ENCODE measurements at places on chromosomes 11 and 22.

- peak; percentile 57 for DNase-seq
These were observed 36.9 kb upstream of the PRR5 start for GRCh38 chr22:44665115-44665514.

GRCh38 chr11:134474070-134474860, 62.2 kb upstream of the B3GAT1 start:
- DNase-seq, result no peak

GRCh38 chr11:88501541-88501940, 164.0 kb upstream of the CTSC start:
- no peak for DNase-seq

GRCh38 chr11:123885570-123885969, at the start of gene TMEM225:
Gene TMEM225 (minus strand): TSS chr11:123885670. CDS start chr11:123885425, 245 bp downstream.
- DNase-seq, result no peak

DNA sequence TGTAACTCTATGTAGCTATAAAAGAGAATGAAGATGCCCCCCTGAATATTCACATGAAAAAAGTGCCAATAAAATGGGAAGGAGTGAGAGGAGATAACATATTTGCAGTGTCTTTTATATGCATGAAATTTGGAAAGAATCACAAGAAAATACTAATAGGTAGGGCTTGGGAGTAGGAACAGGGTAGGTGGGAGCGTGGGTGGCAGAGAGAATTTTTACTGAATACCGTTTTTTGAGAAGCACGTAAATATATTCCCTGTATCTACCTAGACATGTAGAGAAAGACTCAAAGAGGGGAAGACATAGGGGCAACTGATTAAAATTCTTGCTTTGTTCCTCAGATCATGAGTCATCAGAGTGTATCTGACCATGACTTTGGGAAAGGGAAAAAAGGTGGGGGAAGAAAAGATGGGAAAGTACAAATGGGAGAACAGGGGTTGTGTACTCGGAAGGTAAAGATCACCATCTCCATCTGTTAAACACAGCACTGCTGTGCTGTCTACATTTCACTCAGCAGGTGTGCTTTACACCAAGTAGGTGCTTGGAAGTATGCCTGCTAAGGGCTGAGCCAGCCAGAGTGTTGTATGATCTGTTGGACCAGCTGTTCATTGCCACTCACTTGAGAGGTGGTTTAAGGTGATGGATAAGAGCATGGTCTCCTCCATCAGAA, 16.0 kb downstream of the PRR5L start:
- no peak for DNase-seq

DNA sequence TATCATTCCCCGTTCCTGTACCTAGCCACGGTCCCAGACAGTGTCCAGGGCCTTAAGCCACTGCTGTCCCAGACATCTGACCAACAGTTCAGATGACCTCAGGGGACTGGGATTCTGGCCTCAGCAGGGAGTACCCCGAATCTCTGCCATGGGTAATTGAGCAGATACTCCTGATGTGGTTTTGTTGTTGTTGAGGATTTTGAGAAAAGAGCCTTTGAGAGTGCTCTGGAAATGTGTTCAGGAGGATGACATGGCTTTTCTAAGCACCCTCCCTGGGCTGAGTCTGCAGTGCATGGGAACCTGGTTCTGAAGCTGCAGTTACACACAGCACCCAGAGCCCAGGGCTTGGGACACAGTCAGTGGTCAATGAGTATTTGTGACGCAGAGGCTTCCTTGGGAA, 30.4 kb downstream of the ADAMTS15 start:
- no peak for DNase-seq

DNA sequence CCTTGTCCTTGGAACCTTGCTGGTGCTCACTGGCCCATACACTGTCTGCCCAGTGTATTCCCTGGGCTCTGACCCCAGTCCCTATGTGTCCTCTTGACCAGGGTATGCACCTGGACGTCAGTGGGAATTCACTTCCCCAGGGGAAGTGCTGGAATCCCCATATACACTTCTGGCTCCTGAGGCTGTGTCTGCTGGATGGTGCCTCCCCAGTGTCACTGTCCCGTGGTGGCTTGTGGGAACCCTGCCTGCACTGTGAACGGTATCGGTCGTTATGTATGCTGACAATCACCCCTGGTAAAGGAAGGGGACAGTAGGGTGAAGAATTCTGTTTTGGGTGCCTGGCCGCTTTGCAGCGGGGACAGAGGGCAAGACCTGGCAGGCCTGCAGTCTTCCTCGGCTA, 95.9 kb downstream of the RRM1 start:
- DNase-seq, result no peak

DNA sequence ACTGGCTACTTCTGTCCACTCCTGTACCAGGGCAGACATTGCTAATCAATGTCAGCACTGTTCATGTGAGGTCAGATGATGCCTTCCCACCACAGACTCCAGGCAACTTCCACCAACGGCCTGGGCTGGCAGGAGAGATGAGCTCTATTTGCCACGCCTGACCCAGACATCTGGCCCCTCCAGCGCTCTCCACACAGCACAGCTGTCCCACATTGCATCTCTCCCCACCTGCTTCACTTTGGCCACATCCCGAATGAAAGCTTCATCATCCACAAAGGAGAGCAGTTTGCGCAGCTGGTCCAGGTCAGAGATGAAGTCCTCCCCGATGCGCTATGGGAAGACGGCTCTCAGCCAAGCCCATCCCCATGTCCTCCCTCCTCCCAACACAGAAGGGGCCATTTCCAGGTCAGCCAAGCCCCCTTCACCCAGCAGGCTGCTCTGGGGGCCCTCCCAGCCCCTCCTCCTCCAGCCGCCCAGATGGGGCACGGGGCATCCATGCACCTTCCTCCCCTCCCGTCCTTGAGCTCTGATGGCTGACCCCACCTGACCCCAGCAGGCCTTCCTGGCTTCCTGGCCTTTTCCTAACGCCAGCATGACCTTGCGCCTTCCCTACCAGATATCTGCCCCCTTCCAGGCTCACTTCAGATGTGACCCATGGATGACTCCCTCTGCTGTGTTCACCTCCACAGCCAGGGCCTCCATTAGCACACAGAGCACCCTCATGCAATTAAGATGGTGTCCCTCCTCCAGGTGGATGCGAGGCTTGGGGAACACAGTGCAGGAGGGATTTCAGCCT, 7.4 kb downstream of the PYGM start:
- DNase-seq, result no peak

GRCh38 chr22:22076932-22077703, 94.5 kb upstream of the TOP3B start:
- no peak for DNase-seq

DNA sequence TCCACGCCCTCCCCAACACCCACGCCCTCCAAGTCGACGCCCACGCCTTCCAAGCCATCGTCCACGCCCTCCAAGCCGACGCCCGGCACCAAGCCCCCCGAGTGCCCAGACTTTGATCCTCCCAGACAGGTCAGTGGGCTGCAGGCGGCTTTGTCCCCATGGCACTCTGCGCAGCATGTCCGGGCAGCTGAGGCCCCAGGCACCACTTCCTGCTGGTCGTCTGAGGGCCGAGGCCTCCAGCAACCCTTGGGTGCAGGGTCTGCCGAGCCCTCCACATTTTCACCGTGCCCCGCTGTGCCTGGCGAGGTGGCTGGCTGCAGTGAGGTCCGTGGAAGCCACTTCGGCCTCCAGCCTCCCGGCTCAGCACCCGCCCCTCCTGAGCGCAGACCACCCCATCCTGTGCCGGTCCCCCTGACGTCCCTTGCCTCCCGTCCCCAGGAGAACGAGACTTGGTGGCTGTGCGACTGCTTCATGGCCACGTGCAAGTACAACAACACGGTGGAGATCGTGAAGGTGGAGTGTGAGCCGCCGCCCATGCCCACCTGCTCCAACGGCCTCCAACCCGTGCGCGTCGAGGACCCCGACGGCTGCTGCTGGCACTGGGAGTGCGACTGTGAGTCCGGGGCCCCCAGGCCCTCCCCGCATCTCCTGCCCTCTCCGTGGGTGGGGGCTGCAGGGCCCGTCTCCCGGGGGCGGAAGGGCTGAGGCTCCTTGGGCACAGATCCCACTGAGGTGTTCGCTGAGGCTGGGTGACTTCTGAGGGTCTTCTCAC, 26.8 kb downstream of the MUC2 start:
- DNase-seq, result peak; percentile 39

- DNase-seq, result no peak
These were observed 70.0 kb downstream of the NAT10 start for GRCh38 chr11:34175284-34176019.

- no peak for DNase-seq
These were observed 12.3 kb upstream of the LINC01488 start for GRCh38 chr11:69468911-69469885.

- DNase-seq, result no peak
These were observed 151.3 kb downstream of the DLG2 start for GRCh38 chr11:85475660-85476517.

DNA sequence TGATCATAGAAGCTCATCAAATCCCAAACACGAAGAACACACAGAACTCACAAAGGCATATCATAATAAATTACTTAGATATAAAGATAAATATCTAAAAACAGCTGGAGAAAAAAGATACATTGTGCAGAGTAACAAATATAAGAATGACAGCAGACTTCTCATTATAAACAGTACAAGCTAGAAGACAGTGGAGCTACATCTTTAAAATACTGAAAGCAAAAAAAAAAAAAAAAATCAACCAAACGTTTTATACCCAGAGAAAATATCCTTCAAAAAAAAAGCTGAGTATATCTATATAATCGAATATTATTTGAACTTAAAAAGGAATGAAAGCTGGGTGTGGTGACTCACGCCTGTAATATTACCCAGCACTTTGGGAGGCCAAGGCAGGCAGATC, 90.0 kb downstream of the SBF2 start:
- no peak for DNase-seq

GRCh38 chr22:19625331-19626041, 88.8 kb upstream of the SEPTIN5 start:
- DNase-seq, result no peak

- DNase-seq, result no peak
These were observed 50.7 kb upstream of the CD44 start for GRCh38 chr11:35088226-35088625.

DNA sequence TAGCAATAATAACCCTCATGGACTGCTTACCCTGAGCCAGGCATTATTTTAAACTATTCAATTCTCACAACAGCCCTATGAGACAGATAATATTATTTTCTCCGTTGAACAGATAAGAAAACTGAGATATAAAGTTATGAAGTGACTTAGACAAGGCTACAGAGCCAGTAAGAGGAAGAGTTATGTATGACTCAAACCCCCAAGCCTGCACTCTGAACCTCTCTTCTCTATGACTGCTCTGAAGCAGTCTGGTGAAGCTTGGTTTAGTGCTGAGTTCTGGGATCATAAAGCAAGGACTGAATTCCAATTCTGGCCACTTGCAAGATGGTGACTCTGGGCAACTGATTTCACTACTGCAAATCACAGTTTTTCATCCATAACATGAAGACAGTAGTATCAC, 34.5 kb downstream of the TNKS1BP1 start:
- DNase-seq, result no peak

- DNase-seq, result no peak
These were observed 110.2 kb downstream of the ANO3 start for GRCh38 chr11:26442131-26442530.

DNA sequence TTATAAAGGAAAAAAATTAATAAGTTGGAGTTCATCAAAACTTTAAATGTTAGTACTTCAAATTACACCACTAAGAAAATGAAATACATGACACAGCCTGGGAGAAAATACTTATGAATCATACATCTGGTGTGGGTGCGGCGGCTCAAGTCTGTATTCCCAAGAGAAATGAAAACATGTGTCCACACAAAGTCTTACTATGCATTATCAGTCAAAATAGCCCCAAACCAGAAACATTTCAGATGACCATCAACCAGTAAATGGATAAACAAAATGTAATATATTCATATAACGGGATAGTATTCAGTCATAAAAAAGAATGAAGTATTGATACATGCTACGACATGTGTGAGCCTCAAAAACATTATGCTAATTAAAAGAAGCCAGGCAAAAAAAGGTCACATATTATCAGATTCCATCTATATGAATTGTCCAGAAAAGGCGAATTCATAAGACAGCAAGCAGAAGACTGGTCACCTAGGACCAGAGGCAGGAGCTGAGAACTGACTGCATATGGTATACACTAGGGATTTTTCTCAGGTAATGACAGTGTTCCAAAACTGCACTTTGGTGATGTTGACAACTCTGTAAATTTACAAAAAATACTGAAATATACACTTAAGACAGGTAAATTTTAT, 5.3 kb upstream of the AKIP1 start:
- DNase-seq, result no peak

DNA sequence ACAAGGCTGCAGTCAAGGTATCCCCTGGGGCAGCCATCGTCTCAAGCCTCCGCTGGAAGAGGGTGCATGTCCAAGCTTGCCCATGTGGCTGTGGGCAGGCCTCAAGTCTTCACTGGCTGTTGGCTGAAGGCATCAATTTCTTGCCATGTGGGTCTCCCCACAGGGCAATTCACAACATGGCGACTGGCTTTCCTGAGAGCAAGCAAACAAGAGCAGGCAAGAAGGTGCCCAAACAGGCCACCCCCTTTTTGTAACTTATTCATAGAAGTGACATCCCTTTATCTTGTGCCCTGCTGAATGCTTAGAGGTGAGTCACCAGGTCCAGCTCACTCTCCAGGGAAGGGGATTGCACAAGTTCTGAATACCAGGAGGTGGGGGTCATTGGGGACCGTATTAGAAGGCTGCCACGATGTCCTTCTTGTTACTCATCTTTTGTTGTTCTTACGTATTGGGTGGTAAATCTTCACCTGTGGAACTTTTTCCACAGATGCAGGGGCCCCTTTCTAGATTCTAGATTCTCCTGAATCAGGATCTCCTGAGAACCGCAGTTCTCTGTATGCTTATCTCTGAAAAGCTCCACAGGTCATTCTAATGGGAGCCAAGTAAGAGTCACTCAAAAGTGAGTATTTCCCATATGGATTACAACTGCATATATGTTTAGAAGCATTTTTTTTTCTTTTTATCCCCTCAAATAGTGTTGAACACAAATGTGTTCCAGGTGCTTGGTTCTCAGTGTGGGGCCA, 44.2 kb upstream of the MICAL2 start:
- DNase-seq, result no peak

GRCh38 chr11:126385991-126386728, 30.7 kb downstream of the ST3GAL4 start:
- no peak for DNase-seq

DNA sequence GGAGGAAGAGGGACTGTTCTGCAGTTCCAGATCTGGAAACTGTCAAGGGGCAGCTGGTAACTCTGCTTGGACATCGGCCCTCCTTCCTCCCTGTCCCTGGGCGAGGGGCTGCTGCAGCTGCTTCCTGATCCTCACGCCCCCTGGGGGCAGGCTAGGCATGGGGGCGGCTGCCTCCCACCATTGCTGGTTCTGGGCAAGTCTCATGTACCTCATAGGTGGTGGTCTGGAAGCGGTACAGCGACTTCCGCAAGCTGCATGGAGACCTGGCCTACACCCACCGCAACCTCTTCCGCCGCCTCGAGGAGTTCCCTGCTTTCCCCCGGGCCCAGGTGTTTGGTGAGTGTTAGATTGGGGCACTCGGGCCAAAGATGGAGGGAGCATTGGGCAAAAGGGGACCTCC, 5.0 kb downstream of the SNX15 start:
- DNase-seq, result no peak

- no peak for DNase-seq
These were observed 851.1 kb upstream of the FAT3 start for GRCh38 chr11:91373497-91373896.
